8988T (cell line): ENCODE measurements at places on chromosomes 16 and 17.

GRCh38 chr16:51003850-51004566 lies 147.1 kb downstream of the SALL1 start:
- no peak for DNase-seq

DNA sequence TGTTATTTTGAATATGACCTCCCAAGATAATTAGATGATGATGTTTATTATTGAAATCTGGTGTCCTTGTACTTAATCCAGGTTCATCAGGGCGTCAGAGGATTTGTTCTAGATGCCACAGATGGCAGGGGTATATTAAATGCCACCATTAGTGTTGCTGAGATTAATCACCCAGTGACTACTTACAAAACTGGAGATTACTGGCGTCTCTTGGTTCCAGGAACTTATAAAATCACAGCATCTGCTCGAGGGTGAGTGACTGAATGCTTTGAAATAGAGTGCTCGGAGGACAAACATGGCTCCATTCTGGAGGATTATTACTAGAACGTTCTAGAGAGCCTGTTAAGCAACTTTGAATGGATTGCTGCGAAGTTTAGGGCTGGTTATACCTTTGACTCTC lies 33.5 kb upstream of the GOSR1 start:
- no peak for DNase-seq

DNA sequence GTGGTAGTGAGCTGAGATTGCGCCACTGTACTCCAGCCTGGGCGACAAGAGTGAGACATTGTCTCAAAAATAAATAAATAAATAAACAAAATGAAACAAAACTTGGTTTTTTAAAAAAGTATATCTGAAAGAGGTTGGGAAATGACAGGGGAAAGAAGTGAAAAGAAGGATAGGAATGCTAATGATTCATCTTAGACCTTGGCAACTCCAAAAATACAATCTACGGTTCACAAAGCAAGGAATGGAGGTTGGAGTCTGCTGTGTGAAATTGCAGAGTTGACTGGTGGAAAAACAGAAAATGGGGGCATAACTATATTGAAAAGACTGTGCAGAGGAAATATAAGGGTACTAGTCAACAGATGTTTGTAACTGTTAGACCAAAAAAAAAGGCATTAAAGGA lies 40.0 kb upstream of the CD300E start:
- no peak for DNase-seq

- DNase-seq: no peak
Measured at GRCh38 chr17:50656509-50656908, 21.8 kb downstream of the ABCC3 start.

- DNase-seq: no peak
Measured at GRCh38 chr16:70605283-70605657, 41.1 kb upstream of the IL34 start.

GRCh38 chr16:87575027-87575804 lies 27.1 kb upstream of the JPH3 start:
- DNase-seq: peak; percentile 77

DNA sequence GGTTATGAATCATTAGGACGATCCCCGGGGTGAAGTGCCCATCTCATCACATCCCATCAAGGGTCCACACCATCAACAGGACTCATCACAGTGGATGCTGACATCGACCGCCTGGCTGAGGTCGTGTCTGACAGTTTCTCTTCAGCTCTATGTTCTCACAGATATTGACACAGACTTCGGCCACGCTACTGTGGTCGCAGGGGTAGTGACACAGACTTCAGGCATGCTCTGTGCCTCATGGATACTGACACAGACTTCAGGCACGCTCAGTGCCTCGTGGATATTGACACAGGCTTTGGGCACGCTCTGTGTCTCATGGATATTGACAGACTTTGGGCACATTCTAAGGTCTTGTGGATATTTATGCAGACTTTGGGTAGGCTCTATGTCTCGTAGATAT lies 50.1 kb downstream of the KLHDC4 start:
- no peak for DNase-seq

- DNase-seq: peak; percentile 96
Measured at GRCh38 chr16:67430977-67431774, at the start of gene HSD11B2. HSD11B2 (plus strand) TSS chr16:67431121; CDS start chr16:67431249, 128 bp downstream.
